ENCODE measurements at places on chromosomes 1 and 21.

GRCh38 chr1:21332554-21333311, 42.5 kb upstream of the ECE1 start:
- H3K27me3 ChIP-seq, result no peaks in the 10 kb centered on the region
- peak; percentile 52 for DNase-seq
- peaks cover 37% of the 10 kb centered on the region for H3K36me3 ChIP-seq
- peak overlapping the region; percentile 11 for H3K4me3 ChIP-seq
- H3K4me1 ChIP-seq, result peaks cover 95% of the 10 kb centered on the region

GRCh38 chr1:192846950-192847349, 38.1 kb downstream of the RGS2 start:
- H3K4me3 ChIP-seq, result no peak overlapping the region
- no peaks in the 10 kb centered on the region for H3K4me1 ChIP-seq
- peaks cover 17% of the 10 kb centered on the region for H3K27me3 ChIP-seq
- H3K36me3 ChIP-seq, result no peaks in the 10 kb centered on the region
- H3K27ac ChIP-seq, result no peak overlapping the region

GRCh38 chr21:37199057-37199924, 67.8 kb downstream of the VPS26C start:
- H3K4me3 ChIP-seq, result no peak overlapping the region
- DNase-seq, result no peak
- H3K27ac ChIP-seq, result no peak overlapping the region
- H3K27me3 ChIP-seq, result no peaks in the 10 kb centered on the region
- no peaks in the 10 kb centered on the region for H3K4me1 ChIP-seq

DNA sequence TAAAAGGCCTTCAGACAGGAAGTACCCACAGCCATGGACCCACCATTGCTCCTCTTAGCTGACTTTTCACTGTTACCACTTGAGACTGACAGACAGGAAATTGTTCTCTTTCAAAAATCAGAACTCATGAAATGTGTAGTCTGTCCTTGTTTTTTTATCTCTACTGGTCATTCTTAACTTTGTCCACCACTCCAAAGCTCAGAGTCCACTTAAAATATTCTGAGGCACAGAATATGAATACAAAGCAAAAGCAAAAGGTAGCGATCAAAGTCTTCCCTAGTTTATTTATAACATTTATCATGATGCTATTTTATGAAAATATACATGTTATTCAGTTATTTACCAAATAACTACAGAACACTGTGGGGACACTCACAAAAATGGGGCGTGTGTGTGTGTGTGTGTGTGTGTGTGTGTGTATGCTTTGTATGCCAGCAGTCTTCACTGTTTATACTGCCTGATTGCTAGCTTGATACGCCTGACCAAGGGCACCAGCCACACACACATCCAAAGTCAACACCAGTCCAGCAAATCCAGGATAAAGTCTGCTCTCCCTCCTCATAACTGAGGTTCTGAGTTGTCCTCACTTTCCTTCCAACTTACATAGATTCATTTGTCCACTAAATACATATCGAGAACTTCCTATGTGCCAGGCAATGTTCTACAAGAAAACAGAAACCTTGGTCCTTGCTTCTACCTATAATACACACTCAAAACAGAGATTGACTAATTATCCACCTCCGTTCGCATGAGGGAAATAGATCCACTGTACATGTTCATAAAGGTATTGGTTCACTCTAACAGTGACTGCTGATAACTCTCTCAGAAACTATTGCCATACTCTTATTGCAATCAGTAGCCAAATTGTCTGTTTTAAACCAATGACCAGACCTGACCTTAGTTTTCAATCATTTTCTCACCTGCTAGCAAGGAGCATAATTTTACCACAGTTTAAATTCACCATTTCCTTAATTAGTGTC, 79.4 kb downstream of the ERICH3 start:
- no peaks in the 10 kb centered on the region for H3K36me3 ChIP-seq
- H3K4me1 ChIP-seq, result no peaks in the 10 kb centered on the region
- H3K27me3 ChIP-seq, result peaks cover 5% of the 10 kb centered on the region
- DNase-seq, result no peak
- H3K4me3 ChIP-seq, result no peak overlapping the region
- H3K27ac ChIP-seq, result no peak overlapping the region

GRCh38 chr1:245378745-245379144, 224.0 kb downstream of the KIF26B start:
- no peak for DNase-seq
- H3K4me3 ChIP-seq, result no peak overlapping the region
- H3K27me3 ChIP-seq, result no peaks in the 10 kb centered on the region
- peaks cover 25% of the 10 kb centered on the region for H3K4me1 ChIP-seq
- H3K36me3 ChIP-seq, result no peaks in the 10 kb centered on the region

- H3K4me1 ChIP-seq, result no peaks in the 10 kb centered on the region
- H3K27me3 ChIP-seq, result peaks cover 3% of the 10 kb centered on the region
- no peak overlapping the region for H3K4me3 ChIP-seq
- no peak for DNase-seq
- H3K27ac ChIP-seq, result no peak overlapping the region
Observed at GRCh38 chr1:40932006-40932405, 47.5 kb upstream of the CTPS1 start.

DNA sequence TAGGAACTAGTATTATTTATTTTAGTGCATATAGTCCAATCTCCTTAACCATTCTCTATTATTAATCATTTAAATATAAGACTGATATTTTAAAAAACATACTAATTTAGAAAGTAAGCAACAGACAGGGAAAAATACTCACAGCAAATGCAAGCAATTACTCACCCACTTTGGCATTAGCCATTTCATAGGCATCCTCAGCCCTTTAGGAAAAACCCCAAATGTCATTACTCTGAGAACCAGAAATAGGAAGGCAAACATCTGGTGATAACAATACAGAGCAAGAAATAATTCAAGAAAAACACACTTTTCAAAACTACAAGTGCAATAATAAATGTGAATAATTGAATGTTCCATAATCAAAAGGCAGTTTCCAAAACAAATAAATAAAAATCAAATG, 545.1 kb downstream of the PLPP3 start:
- no peaks in the 10 kb centered on the region for H3K36me3 ChIP-seq
- no peak for DNase-seq
- H3K27ac ChIP-seq, result no peak overlapping the region
- H3K4me3 ChIP-seq, result no peak overlapping the region
- H3K4me1 ChIP-seq, result no peaks in the 10 kb centered on the region
- no peaks in the 10 kb centered on the region for H3K27me3 ChIP-seq

GRCh38 chr1:241485145-241485544, 34.4 kb downstream of the FH start:
- H3K27me3 ChIP-seq, result peaks cover 7% of the 10 kb centered on the region
- DNase-seq, result no peak
- peaks cover 2% of the 10 kb centered on the region for H3K36me3 ChIP-seq
- no peak overlapping the region for H3K4me3 ChIP-seq

DNA sequence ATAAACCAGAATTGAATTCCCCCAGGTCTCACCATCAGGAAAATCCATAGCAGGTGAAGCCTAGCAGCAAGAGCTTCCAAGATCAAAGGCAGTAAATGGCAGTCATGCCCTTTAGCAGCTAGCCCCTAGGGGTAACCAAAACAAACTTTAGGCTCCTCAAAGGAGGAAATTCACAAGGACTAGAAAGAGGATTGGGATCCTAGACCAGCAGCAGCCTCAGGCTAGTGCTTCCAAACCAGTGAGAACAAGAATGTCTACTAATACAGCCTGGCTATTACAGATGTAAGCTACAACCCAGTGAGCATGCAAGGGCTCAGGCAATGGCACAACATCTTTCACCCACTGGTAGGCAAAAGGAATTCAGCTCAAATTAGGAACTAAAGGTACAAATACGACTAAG, 11.1 kb upstream of the RIMKLA start:
- H3K4me1 ChIP-seq, result no peaks in the 10 kb centered on the region
- H3K27ac ChIP-seq, result no peak overlapping the region
- DNase-seq, result no peak
- H3K27me3 ChIP-seq, result peaks cover 8% of the 10 kb centered on the region
- H3K4me3 ChIP-seq, result no peak overlapping the region

DNA sequence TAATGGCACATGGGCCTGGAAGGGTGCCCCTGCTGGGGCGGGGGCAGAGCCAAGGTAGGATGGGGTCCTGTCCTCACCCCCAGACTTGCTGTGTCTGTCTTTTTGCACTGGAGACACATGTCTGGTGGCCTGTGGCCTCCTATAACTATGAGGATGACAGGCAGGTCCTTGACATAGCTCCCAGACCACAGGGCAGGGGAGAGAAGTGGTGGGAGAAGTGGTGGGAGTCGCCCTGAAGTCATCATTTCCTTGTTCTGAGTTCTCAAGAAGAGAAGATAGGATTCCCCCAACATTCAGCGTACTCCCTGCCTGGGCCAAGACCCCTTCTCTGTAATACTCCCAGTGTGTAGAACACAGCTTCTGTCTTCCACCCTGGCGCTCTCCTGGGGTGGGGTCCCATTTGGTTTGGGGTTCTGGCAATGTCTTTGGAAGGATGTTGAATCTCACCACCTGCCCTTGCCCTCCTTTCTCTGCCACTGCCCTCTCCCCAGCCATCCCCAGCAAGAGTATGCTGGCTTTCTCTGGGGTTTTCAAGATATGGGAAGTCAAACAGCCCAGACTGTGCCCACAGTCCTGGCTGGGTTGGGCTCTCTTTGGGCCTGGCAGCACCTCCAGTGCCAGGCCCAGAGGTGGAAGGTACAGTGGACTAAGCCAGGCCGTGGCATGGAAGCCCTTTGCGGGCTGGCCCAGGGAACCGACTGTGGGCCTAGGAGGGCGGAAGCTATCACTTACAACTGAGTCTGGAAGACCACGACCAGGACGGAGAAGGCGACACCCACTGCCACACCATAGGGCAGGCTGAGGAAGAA, 19.4 kb downstream of the SLC26A9 start:
- H3K27ac ChIP-seq, result no peak overlapping the region
- no peaks in the 10 kb centered on the region for H3K36me3 ChIP-seq
- no peaks in the 10 kb centered on the region for H3K4me1 ChIP-seq
- H3K4me3 ChIP-seq, result no peak overlapping the region

DNA sequence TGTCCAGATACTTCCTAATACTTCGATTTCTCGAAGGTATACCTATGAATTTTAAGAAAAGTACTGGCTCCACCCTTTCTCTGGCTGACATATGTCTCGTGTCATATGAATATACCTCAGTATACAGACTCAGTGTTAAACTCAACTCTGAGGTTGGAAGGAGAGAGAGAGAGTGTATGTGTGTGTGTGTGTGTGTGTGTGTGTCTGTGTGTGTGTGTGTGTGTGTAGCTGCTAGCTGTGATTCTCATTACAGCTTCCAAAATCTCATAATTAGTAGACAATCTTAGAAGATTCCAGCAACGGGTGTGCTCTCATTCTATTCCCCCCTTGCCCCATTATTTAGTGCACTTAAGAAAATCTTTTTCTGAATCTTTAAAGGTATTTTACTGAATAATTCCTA, 380.3 kb upstream of the B3GALT2 start:
- no peak overlapping the region for H3K27ac ChIP-seq
- H3K36me3 ChIP-seq, result peaks cover 3% of the 10 kb centered on the region
- H3K27me3 ChIP-seq, result no peaks in the 10 kb centered on the region
- no peak for DNase-seq
- H3K4me3 ChIP-seq, result no peak overlapping the region

DNA sequence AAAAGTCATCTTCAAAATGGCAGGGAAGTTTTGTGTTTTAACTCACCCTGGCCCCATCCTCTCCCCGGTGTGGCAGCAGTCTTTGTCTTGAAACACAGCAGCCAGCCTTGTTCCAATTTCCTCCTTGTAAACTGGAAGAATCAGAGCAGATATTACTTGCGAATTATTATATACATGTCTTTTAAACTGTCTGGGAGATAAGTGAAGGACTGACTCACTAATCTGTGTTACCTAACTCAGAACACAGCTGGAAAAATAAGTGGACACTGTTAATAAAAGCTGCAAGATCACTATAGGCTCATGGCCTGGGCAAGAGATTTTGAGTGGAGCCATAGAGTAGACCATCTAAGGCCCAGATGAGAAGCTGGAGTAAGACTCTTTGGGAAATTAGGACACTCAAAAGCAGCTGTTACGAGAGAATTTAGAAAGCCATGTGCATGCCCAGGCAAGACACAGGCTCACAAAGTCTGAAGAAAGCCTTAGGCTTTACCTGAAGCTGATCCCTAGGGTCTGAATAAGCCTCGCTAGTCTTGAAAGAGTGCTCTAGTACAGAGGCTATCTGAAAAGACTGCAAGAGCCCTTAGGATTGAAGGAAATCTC, 233.0 kb upstream of the RAB4A start:
- no peak overlapping the region for H3K4me3 ChIP-seq
- no peak for DNase-seq
- peaks cover 7% of the 10 kb centered on the region for H3K27me3 ChIP-seq

- no peaks in the 10 kb centered on the region for H3K36me3 ChIP-seq
- H3K4me3 ChIP-seq, result no peak overlapping the region
- H3K27me3 ChIP-seq, result peaks cover 45% of the 10 kb centered on the region
- H3K27ac ChIP-seq, result no peak overlapping the region
Observed at GRCh38 chr1:245166471-245166885, 11.7 kb downstream of the KIF26B start.

DNA sequence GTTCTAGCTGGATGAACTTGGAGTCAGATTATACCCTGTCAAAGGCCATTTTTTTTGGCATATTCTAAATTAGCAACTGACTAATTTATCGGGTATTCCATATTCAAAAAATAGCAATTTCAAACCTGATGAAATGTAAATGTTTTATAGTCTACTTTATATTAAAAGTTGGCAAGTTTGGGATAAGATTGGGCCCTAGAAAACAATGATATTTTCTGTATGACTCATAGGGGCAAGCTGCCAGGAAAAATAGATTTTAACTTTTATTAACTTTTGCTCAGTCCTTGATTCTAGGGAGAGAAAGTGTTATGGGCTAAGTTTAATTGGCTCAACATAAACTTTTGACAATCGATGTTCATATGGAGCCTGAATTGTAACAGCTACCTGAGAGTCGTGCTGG, 576.9 kb upstream of the B3GALT2 start:
- H3K4me3 ChIP-seq, result no peak overlapping the region
- no peaks in the 10 kb centered on the region for H3K4me1 ChIP-seq
- no peak for DNase-seq
- H3K27me3 ChIP-seq, result no peaks in the 10 kb centered on the region
- no peak overlapping the region for H3K27ac ChIP-seq
- H3K36me3 ChIP-seq, result no peaks in the 10 kb centered on the region

DNA sequence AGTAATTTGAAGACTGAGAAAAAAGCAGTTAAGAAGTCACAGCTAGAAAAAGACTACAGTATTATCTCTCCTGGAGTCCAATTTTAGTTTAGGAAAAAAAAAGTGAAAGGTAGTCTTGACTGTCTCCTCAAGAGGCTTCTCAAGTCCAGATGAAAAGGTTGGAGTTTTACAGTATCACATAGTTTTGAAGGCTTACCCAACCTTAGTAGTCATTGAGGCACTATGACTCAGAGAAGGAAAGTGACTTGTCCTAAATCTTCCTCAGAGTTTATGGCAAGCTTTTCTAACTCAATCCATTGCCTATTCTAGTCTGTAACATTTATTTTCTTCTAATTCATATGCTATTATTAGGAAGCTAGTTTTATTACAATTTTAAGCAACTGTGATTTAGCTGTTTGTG, 174.9 kb downstream of the DPYD start:
- no peak for DNase-seq
- no peak overlapping the region for H3K4me3 ChIP-seq
- H3K27ac ChIP-seq, result no peak overlapping the region
- no peaks in the 10 kb centered on the region for H3K27me3 ChIP-seq
- no peaks in the 10 kb centered on the region for H3K4me1 ChIP-seq

- DNase-seq, result no peak
- H3K4me3 ChIP-seq, result no peak overlapping the region
- H3K36me3 ChIP-seq, result peaks cover 16% of the 10 kb centered on the region
Observed at GRCh38 chr1:11845641-11846335, 1.8 kb downstream of the NPPA start.

- H3K27ac ChIP-seq, result no peak overlapping the region
- H3K36me3 ChIP-seq, result peaks cover 29% of the 10 kb centered on the region
- no peaks in the 10 kb centered on the region for H3K27me3 ChIP-seq
- H3K4me3 ChIP-seq, result no peak overlapping the region
Observed at GRCh38 chr1:77582905-77583304, 99.6 kb downstream of the ZZZ3 start.

Data from activated CD4-positive, alpha-beta T cell treated with anti-CD3 and anti-CD28 coated beads for 36 hours (primary cell).